GM23248 (cell line): ENCODE measurements at places on chromosomes 5 and 9. TPM values are rescaled to one million over a fixed set of nuclear protein-coding genes. Genes with fewer than 3 reads are reported as not detected.

SYK gene
- 0.18 TPM in 1 of 2 replicates, not detected in the other for polyA plus RNA-seq

SCGB3A2 gene
- polyA plus RNA-seq: not detected in 2 replicates

GRCh38 chr9:137672907-137673791 is 54.3 kb downstream of the EHMT1 start:
- no peaks in the 10 kb centered on the region for H3K4me1 ChIP-seq
- no peaks in the 10 kb centered on the region for H3K27me3 ChIP-seq
- H3K4me3 ChIP-seq: no peak overlapping the region

DNA sequence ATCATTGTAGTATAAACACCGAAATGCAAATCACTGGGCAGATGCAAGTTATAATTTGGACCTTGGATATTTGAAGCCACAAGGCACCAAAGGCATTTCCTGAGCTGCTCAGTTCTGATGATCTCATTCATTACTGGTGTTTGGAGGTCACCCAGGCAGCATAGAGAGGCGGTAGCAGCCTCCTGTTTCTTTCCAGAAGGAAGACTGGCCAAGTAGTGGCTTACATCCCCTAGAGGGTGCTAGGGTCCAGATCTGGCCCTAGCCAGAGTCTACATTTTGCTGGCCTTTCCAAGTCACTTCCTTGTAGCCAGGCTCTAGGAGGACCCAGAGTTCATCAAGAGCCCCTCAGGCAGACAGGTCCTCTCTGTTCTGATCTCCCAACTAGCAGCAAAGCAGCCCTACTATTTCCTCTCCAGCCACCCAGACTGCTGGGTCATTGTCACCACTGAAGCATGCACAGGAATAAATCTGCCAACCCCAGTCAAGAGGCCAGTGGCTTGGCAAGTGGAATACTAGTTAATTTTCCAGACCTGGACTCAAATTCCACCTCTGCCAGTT is 33.4 kb upstream of the TTC1 start:
- no peaks in the 10 kb centered on the region for H3K36me3 ChIP-seq
- peak overlapping the region; percentile 34; the same call in 1 of the 2 replicates for H3K4me3 ChIP-seq
- H3K4me1 ChIP-seq: peaks cover 31% of the 10 kb centered on the region
- H3K27me3 ChIP-seq: no peaks in the 10 kb centered on the region

DNA sequence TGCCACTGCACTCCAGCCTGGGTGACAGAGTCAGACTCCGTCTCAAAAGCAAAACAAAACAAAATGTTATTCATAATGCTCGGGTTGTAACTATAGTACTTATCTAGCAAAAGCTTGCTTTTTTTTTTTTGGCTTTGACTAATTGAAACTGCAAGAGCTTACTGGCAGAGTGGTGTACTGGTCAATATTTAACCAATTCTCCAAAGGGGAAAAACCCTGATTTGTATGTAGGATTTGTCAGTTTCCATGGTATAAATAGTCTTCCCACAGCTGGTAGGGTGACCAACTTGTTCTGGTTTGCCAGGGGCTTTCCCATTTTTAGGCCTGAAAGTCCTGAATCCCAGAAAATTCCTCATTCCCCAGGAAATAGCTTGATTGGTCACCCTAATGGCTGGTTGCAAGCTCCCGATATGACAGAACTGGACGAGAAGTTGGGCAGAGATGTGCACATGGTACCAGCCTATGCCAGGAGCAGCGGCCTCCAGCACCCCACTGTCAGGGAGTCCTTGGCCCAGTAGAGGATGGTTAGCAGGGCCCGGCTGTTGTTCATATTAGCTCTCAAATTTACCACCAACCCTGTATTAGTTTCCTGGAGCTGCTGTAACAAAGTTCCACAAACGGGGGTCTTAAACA is 58.0 kb downstream of the FXN start:
- H3K4me3 ChIP-seq: no peak overlapping the region
- no peak for DNase-seq
- H3K4me1 ChIP-seq: peaks cover 7% of the 10 kb centered on the region
- H3K27me3 ChIP-seq: no peaks in the 10 kb centered on the region
- H3K36me3 ChIP-seq: no peaks in the 10 kb centered on the region
- no peak overlapping the region for H3K27ac ChIP-seq
